HFFc6 (cell line): ENCODE measurements at places on chromosomes 6 and 20. TPM values are rescaled to one million over a fixed set of nuclear protein-coding genes. Genes with fewer than 3 reads are reported as not detected.

DNA sequence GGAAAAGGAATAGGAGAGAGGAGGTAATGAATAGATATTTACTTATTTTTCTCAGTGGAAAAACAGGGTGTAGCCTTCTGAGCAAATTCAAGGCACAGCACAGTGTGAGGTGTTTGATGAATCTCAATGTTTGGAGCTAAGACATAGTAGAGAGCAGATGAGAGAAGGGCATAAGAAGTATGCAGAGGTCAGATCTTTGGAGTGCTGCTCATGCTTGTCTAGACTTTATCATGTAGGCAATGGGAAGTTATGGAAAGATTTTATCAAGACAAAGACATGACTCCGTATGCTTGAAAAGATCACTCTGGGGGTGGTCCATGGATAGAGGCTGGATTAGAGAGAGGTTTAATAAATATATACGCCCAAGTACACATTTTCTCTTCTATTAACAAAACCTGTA lies 217.0 kb upstream of the CNR1 start:
- no peak overlapping the region for H3K4me3 ChIP-seq
- H3K4me1 ChIP-seq: peaks cover 12% of the 10 kb centered on the region
- no peaks in the 10 kb centered on the region for H3K36me3 ChIP-seq
- no peaks in the 10 kb centered on the region for H3K27me3 ChIP-seq
- no peak for DNase-seq

DNA sequence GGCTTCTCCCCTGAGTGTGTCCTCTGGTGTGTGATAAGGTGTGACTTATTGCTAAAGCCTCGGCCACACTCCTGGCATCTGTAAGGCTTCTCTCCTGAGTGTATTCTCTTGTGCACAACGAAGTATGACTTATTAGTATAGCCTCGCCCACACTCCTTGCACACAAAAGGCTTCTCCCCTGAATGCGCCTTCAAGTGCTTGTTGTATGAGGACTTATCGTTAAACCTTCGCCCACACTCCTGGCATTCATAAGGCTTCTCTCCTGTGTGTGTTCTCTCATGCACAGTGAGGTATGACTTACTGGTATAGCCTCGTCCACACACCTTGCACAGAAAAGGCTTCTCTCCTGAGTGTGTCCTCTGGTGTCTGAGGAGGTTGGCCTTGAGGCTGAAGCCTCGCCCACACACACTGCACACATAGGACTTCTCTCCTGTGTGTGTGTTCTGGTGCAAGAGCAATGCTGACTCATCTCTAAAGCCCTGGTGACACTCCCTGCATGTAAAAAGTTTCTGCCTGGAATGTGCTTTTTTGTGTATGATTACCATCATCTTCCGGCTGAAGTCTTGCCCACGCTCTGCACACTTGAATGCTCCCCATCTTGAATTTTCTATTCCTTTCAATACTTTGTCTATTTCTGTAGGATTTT lies 20.4 kb downstream of the ZNF337 start:
- peak overlapping the region; percentile 50 for H3K27ac ChIP-seq
- H3K4me3 ChIP-seq: no peak overlapping the region
- no peaks in the 10 kb centered on the region for H3K27me3 ChIP-seq
- H3K4me1 ChIP-seq: peaks cover 19% of the 10 kb centered on the region
- H3K36me3 ChIP-seq: peaks cover 71% of the 10 kb centered on the region

DNA sequence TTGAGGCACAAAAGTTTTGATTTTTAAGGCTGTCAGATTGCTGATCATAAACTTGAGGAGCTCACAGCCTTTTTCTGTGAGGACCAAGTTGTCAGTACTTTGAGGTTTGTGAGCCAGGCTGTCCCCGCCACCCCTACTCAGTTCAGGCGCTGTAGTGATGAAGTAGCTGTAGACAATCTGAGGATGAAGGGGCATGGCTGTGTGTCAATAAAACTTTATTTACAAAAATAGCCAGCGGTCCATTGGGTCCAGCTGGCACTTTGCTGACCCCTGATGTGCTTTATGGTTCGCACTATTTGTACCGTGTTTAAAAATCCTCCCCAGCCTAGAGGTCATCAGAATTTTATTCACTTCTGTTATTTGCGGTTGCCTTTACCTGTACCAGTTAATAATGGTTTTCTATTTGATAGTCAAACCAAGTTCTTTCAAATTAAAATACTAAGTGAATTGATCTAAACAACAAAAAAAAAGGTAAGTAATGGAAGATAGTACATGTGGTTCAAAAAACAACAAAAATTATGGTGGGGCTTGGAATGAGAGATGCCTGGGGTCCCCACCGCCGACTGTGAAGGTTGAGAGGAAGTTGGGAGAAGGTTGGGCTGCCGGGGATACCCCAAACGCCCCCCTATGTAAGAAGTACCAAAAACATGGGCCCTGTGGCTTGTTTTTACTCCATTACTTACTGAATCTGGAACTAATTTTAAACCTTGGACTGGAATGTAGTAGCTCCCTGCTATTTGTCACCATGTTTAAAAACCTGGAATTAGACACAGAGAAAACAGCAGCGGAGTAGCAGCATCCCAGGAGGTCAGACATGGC lies 123.6 kb downstream of the SYCP2 start:
- DNase-seq: no peak
- H3K36me3 ChIP-seq: no peaks in the 10 kb centered on the region
- no peak overlapping the region for H3K4me3 ChIP-seq
- H3K27me3 ChIP-seq: peaks cover 3% of the 10 kb centered on the region
- no peak overlapping the region for H3K27ac ChIP-seq

Gene DZANK1
- 1.1 to 2.2 TPM (median 1.6 TPM) in 3 replicates for total RNA-seq

Gene PRR18
- not detected in 3 replicates for total RNA-seq

Gene CCDC170
- 0.08 to 0.43 TPM (median 0.30 TPM) in 3 replicates for total RNA-seq
